ENCODE measurements at places on chromosomes 12 and 14. TPM values are rescaled to one million over a fixed set of nuclear protein-coding genes. Genes with fewer than 3 reads are reported as not detected.

NKX2-1 gene
- total RNA-seq = not detected

AGAP2 gene
- total RNA-seq = 0.29 TPM

CHD8 gene
- total RNA-seq = 43.8 TPM

GDF3 gene
- not detected for total RNA-seq

SLC25A47 gene
- not detected for total RNA-seq

P2RX7 gene
- total RNA-seq = 2.8 TPM

LRFN5 gene
- 3.6 TPM for total RNA-seq

HCAR1 gene
- total RNA-seq = 0.72 TPM

ETFBKMT gene
- 3.1 TPM for total RNA-seq

NFE2 gene
- total RNA-seq = 0.44 TPM

SLC6A15 gene
- 10.2 TPM for total RNA-seq

RAD51AP1 gene
- total RNA-seq = 1.3 TPM

SIX1 gene
- 0.57 TPM for total RNA-seq

TAS2R13 gene
- 1.8 TPM for total RNA-seq

TAS2R42 gene
- total RNA-seq = not detected

CDKN3 gene
- total RNA-seq = 3.9 TPM

MORN3 gene
- total RNA-seq = 1.5 TPM
